ENCODE measurements at places on chromosomes 11 and 22.
A peak's percentile ranks its signal among the peaks of the same experiment; 100 is the strongest.

DNA sequence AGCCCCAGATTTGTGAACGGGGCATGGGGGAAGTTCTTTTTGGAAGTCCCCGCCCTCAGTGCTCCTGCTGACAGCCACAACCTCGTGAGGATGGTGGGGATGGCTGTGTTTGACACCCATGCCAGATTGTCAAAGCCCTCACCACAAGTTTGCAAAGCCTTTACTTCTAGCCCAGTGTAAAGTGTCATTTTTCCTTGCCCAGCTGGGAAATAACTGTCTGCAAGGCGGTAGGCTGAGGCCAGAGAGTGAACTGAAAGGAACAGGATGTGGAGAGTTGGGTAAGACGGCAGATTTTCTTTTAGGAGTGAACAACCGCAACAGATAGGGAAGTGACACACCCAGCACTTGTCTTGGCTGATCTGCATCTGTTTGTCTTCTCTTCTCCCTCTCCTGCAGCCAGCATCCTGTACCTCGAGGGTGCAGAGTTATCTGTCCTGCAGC, 13.6 kb downstream of the IL17RA start:
- peak; percentile 99 for DNase-seq

- DNase-seq = no peak
Observed at GRCh38 chr11:58596621-58597020, 17.8 kb downstream of the ZFP91 start.

- DNase-seq = no peak
Observed at GRCh38 chr22:24696551-24697001, 77.9 kb downstream of the PIWIL3 start.

DNA sequence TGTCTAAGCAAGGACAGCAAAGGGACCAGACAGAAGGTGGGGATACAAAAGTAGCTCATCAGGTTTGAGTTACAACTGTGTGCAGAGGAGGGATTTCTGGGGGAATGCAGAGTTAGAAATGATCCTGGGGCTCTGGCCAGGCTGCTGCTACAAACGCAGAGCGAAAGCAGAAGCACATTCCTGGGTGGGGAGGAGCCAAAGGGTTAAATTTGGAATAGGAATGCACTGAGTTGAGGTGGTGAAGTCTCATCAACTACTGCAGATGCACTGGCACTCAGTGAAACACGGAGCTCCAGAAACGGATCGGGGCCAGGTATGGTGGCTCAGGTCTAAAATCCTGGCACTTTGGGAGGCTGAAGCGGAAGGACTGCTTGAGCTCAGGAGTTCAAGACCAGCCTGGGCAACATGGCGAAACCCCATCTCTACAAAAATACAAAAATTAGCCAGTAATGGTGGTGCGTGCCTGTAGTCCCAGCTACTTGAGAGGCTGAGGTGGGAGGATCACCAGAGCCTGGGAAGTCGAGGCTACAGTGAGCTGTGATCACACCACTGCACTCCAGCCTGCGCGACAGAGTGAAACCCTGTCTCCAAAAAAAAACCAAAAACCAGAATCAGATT, 3.2 kb downstream of the CHKA start:
- DNase-seq = no peak

DNA sequence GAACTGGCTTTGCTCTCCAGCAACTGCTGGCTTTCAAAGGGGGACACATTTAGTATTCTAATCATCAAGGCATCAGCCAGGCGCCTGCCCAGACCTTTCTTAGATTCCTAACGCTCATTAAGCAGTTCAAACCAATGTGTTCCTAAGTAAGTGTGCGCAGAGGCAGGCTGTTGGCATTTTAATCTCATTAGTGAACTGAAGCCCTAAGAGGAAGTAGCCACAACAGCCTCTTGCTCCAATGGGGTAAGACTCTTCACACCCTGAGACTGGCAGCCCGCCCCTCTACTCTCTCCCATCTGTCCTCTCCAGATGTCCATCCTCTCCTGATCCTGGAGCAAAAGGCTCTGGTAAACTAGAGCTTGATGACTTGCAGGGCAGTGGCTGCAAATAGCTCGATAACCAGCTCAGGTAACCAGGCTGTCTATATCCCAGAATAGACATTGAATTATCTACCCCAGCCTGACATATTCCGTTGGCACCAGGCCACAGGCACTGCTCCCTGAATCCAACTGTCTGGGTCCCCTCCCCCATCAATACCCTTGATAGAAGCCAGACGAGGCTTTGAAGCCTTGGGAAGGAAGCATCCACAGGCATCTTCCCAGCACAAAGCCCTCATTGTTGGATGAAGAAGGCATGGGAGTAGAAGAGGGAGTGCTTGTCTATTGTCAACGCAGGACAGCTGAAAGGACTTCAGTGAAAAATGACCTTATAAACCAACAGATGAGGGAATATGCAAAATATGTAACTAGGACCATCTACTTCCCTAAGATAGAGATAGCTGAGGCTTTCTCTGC, 321.1 kb downstream of the TENM4 start:
- DNase-seq = no peak

- DNase-seq = no peak
Observed at GRCh38 chr11:19766206-19766605, 53.6 kb downstream of the NAV2 start.

DNA sequence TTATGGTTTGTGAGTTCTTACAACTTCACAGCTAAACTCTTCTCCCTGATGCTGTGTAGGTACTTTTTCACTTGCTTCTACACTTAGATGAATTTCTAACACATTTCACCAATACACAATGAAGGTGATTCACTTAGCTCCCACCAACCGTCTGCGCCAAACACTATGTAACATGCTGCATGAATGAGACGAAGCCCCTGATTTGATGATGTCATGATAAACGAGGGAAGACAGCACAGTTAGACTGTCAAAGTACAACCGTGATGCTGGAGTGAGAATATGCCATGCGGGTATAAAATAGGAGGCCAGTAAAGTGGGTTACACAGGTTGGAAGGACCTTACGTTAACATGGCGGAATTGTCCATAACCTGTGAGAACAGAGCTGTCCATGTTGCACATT, 100.8 kb downstream of the KCNA4 start:
- DNase-seq = no peak

DNA sequence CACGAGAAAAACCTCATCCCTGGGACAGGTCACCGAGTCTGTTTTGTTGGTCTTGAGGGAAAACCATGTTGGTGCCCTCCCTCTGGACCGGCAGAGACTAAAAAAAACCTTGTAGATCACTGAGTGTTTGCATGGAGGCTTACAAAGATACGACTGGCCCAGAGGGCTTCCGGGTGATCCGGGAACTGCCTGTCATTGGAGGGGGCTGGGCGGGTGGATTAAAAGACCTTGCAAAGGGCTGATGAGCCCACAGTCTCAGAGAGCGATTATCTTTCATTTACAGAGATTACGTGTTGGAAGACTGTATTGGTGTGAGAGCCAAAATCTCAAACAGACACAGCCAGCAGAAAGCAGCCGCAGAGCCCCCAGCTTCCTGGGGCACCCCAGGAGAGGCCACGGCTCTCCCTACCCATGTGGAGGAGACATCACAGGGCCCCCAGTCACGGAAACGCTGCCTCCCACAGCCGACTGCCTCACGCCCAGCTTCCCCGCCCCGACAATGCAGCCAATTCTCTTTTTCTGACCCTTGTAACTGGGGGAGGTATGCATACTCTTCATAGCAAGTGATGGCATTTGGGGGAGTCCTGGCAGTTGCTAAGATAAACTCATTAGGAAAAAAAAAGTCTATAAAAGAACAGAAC, 426.4 kb downstream of the CTTN start:
- DNase-seq = no peak

GRCh38 chr11:107824668-107825369, 33.8 kb downstream of the SLC35F2 start:
- DNase-seq = peak; percentile 79

- no peak for DNase-seq
Observed at GRCh38 chr11:59770319-59770718, 15.1 kb downstream of the STX3 start.

- DNase-seq = peak; percentile 23
Observed at GRCh38 chr11:73453562-73453961, 77.4 kb downstream of the RELT start.

DNA sequence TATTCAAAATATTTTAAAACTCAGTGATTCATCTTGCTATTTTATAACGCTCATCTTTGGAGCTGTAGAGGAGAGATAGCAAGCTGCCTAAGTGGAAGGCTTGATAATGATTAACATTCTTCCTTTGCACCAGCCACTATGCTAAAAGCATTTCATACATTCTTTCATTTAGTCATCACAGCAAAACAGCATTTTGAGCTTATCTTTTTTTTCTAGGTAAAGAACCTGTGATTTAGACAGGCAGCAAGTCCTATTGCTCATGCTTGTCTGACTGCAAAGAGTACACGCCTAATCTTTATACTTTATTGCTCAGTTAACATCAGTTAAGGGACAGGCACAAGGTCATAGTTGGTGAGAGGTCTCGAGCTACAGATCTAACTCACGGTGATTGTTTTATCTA, 713.1 kb upstream of the ARHGAP42 start:
- no peak for DNase-seq

GRCh38 chr22:27352426-27352825, 449.1 kb downstream of the MN1 start:
- no peak for DNase-seq

GRCh38 chr22:44661659-44662569, 40.1 kb upstream of the PRR5 start:
- DNase-seq = no peak

GRCh38 chr11:92246630-92247029, 22.0 kb downstream of the FAT3 start:
- no peak for DNase-seq

DNA sequence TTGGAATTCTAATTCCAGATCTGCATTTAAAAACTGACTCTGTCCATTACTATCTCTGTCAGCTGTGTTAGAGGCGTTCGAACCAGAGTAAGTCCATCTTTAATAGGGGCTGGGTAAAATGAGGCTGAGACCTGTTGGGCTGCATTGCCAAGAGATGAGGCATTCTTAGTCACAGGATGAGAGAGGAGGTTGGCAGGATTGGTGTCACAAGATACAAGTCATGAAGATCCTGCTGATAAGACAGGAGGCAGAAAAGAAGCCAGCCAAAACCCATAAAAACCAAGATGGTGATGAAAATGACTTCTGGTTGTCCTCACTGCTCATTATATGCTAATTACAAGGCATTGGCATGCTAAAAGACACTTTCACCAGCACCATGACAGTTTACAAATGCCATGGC, 356.3 kb upstream of the ISX start:
- no peak for DNase-seq

DNA sequence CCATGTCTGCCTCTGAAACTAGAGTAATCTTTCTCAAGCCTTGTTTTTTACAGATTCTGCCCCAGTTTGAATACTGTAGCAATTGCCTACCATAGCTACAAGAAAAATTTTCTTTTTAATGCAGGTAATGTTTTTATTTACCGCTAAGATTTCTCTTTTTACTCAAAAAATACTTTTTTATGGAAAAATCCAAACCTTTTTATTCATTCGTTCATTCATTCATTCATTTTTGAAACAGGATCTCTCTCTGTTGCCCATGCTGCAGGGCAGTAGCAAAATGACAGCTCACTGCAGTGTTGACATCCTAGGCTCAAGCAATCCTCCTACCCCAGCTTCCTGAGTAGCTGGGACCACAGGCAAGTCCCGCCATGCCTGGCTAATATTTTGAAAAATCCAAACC, 2.7 kb upstream of the CPT1A start:
- DNase-seq = peak; percentile 60

DNA sequence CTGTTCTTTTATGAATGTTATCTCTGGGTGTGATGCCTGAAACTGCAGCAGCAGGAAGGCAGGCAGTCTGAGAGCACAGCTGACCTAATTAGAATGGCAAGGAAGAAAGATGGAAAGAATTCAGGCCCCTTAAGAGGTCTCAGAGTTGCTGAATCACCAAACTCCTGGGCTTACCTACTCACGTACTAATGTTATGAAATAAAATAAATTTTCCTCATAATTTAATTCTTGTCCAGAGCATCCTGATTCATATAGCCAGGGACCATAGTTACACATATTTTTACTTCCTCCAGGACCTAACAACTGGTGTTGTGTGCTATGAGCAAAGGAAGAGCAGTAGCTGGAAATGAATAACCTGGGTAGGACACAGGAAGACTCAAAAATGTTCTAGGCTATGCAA, 41.9 kb downstream of the SNX19 start:
- DNase-seq = no peak

DNA sequence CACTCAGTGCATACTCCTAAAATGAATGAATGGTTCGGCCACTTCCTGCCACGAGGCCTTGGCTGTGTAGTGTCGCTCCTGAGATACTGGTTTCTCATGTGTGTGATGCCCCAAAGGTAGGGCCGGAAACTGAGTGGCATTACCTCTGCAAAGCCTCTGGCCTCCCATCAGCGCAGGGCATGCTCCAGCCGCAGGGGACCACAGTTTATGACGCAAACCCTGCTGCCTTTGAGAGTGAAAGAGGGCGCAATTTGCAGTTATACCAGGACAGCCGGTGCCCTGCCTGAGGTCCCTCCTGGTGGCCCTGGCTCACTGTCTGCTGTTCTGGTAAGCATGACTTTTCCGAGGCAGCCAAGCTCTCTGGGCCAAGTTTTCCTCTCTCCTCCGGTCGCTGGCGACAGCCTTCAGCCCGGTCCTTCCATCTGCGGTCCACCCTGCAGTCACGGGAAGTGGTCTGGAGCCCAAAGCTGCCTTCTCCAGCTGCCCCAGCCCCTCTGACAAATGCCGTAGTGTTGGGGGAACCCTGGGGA, 2.4 kb upstream of the FGF3 start:
- DNase-seq = peak; percentile 30

DNA sequence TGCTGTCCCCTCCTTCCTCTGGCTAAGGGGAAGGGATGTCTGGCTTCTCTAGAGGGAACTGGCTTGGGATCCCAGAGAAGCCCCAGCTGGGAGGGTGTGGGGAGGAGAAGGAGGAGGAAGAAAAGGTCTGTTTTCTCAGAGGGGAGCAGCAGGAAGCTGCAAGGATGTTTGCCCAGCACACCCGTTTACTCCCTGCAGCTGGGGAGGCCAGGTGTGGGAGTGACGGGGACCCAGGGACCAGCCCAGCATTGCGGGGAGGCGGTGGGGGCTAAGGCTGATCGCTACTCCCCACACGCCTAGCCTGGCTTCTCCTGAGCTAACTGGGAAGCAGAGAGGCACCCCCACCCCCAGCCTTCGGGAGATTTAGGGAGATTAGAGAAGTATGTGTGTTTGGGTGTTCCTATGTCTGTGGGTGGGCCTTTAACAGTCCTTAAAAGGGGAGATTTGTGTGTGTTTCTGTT, 3.9 kb downstream of the CREB3L1 start:
- peak; percentile 38 for DNase-seq

DNA sequence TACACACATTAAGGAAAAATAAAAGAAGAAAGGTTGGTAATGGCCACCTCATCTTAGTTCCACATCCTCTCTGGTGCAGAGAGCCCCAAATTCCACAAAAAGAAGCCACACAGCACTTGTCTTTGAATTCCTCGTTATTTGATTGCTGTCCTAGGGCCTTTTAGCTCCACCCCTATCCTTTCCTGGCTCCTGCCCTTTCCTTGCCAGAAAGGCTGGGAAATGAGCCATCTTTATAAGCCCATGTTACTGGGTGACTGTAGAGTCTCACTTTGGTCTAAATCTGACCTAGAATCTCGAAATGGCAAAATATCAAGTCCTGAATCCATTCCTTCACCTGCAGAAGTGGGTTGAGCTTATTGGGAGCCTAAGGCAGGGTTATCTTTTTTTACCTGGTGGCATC, 4.3 kb upstream of the TMEM132A start:
- DNase-seq = no peak

GRCh38 chr22:29267858-29268510, at the start of the genes EWSR1 and RHBDD3:
Gene EWSR1, plus strand, starts transcription at chr22:29268268. Its CDS starts 69 bp downstream, at chr22:29268337.
Gene RHBDD3, minus strand, starts transcription at chr22:29267981. Its CDS starts 2,355 bp downstream, at chr22:29265626.
- DNase-seq = peak; percentile 97

GRCh38 chr11:4672470-4672869, 25.2 kb downstream of the OR51E2 start:
- DNase-seq = no peak

- no peak for DNase-seq
Observed at GRCh38 chr11:133819746-133820315, 25.5 kb downstream of the SPATA19 start.

All from NB4 (cell line).